Cortex of kidney (tissue), 1 donor: ENCODE measurements at places on chromosomes 2 and 18.

- no peak for DNase-seq
Observed at GRCh38 chr2:20423847-20424246, 23.0 kb upstream of the RHOB start.

DNA sequence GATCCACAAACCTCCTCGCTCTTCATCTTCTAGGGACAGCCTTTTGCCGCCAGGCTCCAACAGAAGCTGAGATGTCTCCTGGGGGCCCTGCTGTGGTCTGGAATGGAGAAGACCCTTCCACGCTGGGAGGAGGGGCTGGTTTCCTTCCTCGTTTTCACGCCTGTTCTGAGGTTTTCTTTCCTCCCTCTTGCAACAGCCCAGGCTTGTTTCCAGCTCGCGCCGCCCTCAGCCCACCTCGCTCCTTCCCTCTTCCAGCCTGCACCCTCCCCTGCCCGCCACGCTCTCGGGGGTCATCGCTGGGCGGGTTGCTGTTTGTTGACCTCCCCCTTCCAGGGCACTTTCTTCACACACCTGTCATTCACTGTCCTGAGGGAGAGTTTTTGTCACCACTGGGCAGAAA lies 55.4 kb downstream of the VAPA start:
- DNase-seq, result no peak

DNA sequence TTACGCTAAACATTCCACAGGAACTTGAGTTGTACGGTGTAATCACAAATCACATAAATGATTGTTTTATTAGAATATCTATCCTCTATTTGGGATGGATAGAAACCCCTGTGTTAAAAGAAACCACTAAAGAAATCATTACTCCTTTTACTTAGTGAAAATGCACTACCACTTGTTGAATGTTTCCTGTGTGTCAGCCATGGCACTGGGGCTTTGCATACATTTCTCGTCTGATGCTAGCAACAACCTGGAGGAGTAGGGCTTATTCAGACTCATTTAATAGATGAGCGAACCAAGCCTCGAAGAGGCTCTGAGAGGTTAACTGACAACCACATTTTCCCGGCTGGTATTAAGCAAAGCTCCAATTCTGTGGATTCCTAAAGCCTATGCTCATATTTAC lies 60.5 kb upstream of the PELI1 start:
- no peak for DNase-seq

DNA sequence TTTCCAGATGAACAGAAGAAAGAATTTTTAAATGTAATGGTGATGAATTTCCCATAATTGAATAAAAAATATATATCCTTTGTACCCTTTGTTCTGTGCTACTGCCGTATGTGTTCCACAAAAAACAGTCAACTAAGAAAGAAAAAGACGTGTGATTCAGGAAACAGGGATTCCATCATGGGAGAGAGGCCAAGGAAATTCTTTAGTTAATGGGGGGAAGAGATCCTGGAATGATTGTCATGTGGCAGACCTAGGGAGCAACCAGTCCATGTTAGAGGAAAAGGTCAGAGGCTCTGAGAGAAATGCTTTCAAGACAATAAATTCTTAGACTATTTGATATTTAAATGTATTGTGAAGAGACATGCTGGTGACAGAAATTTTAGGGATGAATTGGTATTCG lies 76.6 kb downstream of the CPO start:
- no peak for DNase-seq

DNA sequence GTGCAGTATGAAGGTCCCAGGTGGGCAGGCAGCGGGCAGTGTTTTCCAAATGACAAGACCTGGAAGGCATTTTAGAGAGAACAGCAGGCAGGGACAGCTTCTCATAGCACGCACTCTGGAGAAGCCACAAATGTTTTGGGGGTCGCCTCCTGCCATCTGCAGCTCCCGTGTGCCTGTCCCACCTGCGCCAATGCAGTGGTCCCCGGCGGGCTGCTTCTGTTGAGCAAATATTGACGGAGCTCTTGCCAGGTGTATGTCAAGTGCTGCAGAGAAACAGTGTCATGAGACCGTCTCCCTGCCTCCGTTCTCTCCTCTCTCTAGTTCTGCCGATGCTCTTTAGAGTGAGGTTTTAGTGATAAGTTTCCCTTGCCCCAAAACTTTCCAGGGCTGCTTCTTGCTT lies 174.8 kb downstream of the LDLRAD4 start:
- no peak for DNase-seq

DNA sequence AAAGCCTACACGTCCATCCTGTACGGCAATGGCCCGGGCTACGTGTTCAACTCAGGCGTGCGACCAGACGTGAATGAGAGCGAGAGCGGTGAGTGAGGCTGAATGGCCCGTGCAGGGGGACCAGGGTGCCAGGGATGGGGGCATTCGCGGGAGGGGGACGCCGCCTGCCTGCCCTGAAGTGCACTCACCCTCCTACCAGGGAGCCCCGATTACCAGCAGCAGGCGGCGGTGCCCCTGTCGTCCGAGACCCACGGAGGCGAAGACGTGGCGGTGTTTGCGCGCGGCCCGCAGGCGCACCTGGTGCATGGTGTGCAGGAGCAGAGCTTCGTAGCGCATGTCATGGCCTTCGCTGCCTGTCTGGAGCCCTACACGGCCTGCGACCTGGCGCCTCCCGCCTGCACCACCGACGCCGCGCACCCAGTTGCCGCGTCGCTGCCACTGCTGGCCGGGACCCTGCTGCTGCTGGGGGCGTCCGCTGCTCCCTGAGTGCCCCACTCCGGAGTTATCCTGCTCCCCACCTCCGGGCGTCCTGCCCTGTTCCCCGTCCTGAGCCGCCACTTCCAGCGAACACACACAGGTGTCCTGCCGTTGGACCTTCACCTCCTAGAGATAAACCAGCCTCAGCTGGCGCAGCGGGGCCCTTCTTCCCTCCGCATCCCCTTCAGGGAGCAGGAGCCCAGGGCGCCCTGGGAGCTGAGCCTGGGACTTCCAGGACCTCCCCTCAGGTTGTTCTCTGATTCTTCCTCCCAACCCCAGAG lies 2.9 kb downstream of the ALPI start:
- DNase-seq, result no peak

DNA sequence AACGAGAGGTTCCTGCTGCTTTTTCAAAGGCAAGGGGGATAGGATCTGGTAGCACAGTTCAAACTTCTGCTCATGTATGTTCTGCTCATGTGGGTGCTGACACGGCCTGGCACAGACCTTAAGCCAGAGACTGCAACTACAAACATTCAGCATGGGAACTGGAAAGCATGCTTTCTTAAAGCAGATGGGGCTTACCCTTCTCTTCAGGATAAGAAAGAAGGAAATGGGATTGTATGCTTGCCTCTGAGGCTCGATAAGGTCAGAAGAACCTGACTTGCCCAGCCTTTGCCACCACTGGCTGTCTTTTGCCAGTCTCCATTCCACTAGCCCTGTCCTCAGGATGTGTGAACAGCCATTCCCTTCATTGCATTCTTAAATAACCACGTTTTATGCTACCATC lies 10.7 kb downstream of the DOCK10 start:
- DNase-seq, result no peak

DNA sequence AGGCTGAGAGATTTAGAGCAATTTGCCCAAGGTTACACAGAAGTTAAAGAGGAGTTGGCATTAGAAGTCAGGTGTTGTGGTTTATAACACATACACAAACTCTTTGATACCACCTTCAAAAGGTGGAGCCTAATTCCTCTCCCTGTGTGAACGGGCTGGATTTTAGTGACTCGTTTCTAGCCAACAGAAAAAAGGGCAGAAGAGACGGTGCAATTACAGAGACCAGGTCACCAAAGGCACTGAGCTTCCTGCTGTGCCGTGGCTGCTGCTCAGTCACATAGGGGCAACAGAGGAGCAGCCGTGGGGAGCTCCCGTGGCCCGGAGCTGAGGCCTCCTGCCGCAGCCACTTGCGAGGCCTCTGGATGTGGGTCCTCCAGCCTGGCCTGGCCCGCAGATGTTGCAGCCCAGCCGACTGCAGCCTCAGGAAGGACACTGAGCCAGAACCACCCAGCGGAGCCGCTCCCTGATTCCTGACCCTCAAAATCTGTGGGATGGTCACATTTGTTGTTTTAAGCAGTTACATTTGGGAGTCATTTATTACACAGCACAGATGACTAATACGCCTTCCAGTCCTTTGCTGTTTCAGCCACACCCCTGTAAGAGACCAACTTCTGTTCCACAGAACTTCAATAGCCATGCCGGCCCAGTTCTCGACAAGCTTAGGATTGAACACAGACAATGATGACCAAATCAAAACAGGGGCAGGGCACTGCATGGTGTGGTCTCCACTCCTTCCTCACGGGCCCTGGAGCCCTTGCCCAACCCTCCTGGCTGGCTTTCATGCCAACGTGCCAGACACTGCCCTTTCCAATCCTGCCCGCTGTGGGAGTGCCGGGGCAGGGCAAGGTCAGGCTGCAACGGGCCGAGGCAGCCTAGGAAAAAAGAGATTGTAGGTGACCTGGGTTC lies 17.1 kb downstream of the EDAR start:
- DNase-seq, result no peak
